ENCODE measurements at places on chromosomes 1 and 21.
A peak's percentile ranks its signal among the peaks of the same experiment; 100 is the strongest.

GRCh38 chr1:1160281-1160930, 13.3 kb upstream of the TTLL10 start:
- DNase-seq = no peak

GRCh38 chr1:155179112-155180031, 5.7 kb downstream of the TRIM46 start:
- no peak for DNase-seq

DNA sequence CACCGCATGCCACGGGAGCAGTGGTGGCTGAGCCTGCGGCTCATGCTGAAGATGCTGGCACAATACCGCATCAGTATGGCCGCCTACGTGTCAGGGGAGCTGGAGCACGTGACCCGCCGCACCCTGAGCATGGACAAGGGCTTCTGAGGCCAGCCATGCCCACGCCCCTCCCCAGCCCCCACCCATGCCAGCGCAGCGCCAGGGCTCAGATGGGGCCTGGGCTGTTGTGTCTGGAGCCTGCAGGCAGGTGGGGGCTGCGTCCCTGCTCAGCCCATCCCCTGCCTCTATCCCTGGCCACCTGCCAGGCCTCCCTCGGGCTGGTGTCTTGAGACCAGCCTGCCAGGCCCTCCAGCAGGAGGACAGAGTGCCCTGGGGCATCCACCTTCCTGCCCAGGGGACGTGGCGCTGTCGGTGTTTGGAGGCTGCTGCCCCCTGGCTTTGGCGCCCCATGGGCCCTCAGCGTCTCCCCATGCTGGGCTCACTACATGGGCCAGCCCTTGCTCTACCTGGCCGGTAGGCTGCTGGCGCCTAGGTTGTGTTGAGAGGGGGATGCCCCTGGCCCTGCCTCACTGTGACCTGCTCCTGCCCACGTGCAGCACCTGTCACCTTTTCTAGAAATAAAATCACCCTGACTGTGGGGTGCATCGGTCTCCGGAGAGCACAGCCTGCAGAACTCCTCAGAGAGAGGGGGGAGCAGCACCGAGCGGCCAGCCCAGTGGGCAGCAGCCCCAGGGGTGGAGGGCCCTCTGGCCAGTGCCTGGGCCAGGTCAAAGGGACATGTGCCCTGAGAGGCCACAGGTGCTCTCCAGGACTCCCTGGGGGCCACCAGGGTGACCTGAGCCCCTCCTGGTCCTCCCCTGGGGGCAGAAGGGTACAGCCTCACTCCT, 12.2 kb downstream of the CFAP410 start:
- DNase-seq = no peak

GRCh38 chr1:54252371-54252936, 52.5 kb downstream of the MRPL37 start:
- DNase-seq = no peak

DNA sequence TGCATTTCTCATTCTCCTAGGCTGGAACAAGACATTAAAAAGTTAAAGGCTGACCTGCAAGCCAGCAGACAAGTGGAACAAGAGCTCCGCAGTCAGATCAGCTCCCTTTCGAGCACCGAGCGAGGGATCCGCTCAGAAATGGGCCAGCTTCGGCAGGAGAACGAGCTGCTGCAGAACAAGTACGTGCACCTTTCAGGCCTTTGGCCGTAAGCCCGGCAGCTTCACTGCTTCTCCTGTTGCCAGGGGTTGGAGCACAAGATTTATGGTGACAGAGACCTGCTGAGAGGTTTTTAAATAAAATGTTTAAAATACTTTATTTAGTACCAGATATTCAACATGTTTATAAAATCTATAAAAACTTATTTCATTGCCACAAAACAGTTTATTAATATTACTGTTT, 53.4 kb downstream of the MACO1 start:
- DNase-seq = no peak

GRCh38 chr1:158153746-158154444, 26.8 kb upstream of the CD1D start:
- no peak for DNase-seq

- DNase-seq = no peak
Measured at GRCh38 chr1:64051796-64052195, 151.6 kb upstream of the UBE2U start.

DNA sequence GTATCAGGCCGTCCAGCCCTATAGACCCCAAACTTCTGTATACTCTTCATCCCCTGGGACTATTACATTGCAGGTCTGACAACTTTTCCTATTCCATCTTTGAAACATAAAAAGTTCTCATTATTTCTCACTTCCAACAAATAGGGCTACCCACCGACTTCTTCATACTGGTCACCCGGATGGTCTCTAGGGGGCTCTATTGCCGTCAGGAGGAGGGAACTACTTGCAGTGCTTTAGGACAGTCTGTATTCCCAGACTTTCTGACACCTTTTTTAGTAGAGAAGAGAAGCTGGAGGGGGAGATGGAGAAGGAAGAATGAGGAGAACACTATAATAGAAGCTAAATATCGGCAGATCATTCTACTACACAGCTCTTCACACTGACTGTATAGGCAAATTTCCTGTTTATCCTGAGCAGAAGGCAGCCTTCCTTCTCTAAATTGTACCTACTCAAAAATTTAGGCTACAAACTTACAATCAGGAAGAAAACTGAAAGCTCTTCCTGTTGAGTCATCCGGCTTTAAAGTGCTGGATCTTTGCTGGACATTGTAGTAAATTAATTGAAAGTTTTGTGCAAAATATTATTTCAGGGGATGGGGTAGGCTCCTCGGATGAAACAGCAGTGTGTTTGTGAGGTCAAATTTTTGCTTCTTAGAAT, 54.6 kb downstream of the CDC7 start:
- no peak for DNase-seq

DNA sequence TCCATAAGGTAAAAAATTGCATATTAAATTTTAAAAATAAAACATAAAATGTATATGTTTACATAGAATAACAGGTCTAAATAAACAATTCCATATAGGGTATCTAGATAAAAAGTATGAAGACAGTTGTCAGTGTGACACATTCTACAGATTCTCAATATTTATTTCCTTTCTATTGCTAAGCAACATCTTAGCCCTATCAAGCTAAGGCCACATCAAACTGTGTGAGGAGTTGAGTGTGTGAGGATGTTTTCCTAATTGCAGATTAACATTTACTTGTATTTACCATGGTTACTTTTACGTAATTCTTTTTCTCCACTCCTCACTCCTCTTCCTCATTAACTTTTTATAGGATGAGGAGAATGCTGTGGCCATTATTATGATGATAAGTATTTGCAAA, 41.9 kb upstream of the MCOLN3 start:
- no peak for DNase-seq

GRCh38 chr1:225911191-225912130, 12.6 kb downstream of the PYCR2 start:
- DNase-seq = peak; percentile 48

- peak; percentile 73 for DNase-seq
Measured at GRCh38 chr1:151728151-151729054, 7.1 kb downstream of the RIIAD1 start.

DNA sequence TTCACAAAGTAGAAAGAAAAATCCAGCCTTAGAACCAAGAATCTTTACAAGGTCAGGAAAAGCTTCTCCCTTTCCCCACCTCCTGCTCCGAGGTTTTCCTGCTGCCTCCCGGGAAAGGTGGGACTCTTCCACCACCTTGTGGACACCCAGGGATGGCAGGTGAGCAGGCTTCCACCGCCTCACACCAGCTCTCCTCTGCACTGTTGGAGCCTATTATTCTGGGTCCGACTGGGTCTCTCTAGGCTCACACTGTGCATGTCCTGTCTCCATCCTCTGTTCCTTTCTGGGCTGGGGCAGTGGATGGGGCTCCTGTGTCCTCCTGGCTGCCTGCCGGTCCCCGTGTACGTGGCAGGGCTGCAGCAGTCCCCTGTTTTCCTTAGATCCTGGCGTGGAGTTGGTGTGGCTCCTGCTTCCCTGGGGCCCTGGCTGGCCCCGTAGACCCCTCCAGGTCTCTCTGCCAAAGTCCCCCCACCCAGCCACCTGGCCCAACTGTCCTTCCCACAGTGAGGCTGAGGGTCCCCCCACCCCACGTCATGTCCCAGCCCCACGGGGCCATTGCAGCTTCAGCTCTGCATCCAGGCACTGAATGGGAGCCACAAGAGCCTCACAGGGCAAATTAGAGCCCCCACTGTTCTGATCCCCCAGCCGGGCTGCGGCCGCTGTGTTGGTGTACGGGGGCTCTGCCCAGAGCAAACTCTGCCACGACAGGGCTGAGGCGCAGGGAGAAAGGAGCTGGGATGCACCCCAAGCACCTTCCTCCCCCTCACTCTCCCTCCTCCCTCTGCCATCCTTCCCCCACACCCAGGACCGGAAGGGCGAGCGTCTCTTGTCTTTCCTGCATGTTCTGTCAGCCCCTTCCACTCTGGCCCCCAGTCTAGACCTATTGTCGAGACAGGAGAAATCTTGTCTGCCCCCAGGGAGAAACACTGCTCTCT, 3.3 kb upstream of the SLC45A1 start:
- DNase-seq = peak; percentile 4

GRCh38 chr1:1625404-1625775, 6.6 kb upstream of the MMP23B start:
- no peak for DNase-seq

DNA sequence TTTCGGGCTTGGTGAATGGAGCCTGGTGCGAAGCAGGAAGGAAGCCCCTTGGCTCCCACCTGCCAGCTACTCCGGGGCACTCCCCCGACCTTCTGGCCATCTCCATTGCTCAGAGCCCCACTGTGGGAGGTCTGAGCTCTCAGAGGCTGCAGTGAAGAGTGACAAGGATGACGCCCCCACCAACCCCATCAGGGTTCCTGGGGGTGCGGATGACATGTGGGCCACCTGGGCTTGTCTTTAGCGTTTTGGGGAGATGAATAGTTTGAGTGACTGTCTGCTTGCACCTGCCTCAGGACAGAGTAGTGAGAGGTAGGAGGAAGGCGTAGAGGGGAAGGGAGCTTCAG, 43.2 kb upstream of the LBR start:
- DNase-seq = no peak

DNA sequence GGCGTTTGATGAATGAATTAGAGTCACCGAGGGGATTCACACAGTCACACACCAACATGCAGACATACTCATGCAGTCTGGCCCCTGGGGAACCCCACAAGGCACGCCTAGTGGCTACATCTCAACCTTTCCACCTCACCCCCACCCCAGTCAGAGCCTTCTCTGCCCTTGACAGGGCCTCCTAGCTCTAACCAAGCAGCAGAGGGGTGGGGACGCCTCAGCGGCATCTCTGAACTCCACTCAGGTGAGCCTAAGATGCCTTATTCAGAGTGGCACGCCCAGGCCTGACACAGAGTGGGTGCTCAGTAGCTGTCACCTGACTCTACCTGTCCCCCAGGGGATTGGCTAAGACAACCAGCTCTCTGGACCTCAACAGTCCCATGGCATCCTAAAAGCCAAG, 3.7 kb upstream of the SDC3 start:
- DNase-seq = no peak

DNA sequence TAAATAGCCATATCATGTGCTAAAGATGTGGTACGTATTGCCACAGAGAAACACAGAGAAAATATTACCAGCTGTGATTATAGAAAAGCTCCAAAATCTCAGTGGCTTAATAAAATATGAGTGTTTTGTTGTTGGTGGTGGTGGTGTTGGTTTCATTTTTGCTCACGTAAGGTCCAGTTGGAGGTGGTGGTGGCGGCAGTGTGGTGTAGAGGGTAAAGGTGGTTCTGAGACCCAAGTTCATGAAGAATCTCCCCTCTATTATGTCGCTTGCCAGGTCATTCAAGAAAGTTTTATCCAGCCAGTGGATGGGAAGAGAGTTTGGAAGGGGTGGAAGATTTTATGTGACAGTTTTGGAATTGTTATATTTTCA, 217.6 kb upstream of the SAMSN1 start:
- no peak for DNase-seq

GRCh38 chr1:151968058-151968457, 25.6 kb downstream of the S100A10 start:
- DNase-seq = no peak

DNA sequence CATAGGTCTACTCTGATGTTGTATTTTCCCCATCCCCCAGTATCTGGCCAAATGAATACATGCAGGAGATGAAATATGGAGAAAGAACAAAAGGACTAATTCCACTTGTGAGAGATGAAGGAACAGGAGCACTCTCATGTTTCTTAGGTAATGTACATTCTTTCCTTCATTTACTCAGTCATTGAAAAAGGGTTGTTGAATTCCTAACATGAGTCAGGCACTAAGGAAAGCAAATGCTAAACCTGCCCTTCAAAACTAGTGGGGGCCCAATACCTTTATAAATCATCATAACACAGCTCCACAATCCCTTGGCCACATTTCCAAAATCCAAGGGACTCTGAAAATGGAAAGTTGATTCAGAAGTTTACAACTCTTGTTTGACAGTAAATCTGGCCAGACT, 94.3 kb downstream of the DIRAS3 start:
- DNase-seq = no peak

GRCh38 chr1:6447016-6447817, 18.8 kb downstream of the TNFRSF25 start:
- no peak for DNase-seq

DNA sequence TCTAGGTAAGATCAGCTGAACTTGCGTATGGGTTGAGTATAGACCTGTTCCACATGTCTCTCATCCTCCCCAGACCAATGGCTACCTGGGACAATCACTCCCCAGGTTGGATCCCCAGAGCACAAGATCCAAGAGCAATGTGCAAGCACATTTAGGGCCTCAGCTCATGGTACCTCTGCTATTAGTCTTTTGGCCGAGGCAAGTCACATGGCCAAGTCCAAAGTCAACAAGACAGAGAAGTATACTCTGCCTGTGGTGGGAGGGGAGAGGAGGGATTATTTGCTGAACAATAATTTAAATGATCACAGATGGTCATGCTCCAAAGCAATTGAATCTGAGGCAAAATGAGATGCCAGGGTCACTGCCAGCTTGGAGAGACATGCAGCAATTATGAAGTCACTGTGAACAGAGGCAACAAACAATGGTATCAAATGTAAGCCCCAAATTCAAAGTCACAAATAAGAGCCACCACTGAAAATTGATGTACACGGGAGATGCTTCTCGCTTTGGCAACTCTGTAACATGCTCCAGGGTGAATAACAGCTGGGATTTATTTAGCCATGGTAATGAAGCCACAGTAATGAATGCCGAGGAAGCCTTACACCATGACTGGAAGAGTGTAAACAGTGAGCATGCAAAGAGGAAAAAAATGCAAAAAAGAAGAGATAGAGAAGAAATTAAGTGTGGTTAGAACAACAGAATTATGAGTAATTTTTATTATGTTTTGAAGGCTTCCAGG, 149.1 kb downstream of the ZNF281 start:
- DNase-seq = no peak

Data from amygdala (tissue), 56 donors.